Activated CD8-positive, alpha-beta memory T cell treated with anti-CD3 and anti-CD28 coated beads, Interleukin-2, amount 50 U/mL, for 48 hours (primary cell): ENCODE measurements at places on chromosomes 5 and 9.

DNA sequence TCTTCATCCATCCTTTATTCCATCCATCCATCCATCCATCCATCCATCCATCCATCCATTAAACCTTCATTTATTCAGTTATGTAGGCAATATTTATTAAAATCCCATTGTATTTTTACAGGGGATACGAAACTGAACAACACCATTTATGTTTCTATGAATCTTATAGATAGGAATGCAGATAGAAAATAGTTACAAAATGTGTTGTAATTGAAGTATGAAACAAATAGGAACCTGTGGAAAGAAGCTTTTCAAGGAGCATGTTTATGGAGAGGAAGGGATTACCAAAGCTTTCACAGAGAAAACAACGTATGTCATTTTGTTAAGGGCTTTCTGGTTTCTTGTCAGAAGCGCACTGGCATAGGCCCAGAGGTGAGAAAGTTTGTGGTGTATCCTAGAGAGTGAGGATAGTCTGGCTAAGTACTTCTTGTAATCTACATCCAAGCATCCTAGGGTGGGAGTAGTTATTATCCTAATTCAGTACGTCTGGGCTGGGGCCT lies 184.0 kb downstream of the CNTLN start:
- DNase-seq, result no peak

GRCh38 chr9:37040508-37041127 lies 6.5 kb upstream of the PAX5 start:
- DNase-seq, result no peak

DNA sequence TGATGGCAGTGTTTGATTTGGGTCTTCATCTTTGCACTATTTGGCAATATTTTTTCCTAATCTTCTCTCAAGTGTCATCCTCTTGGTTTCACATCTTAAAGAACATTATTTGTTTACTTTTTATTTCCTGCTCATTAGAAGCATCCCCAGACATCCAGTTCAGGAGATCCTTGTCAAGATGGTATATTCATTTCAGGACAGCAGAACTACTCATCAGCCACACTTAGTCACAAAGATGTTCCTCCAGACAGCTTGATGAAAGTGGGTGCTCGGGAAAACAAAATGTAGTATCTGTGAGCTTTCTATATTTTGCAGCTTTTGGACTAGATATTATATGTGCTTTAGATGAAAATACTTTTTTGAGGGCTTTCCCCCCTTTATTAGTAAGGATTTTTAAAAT lies 72.1 kb upstream of the SREK1 start:
- no peak for DNase-seq

- no peak for DNase-seq
Measured at GRCh38 chr9:78150312-78150982, 85.4 kb upstream of the CEP78 start.
